Activated CD4-positive, alpha-beta T cell treated with anti-CD3 and anti-CD28 coated beads, Interleukin-2, amount 10 ng/mL, durations not matched to agents 7 days and 5 days (primary cell): ENCODE measurements at places on chromosomes 3 and 15.

- no peak for DNase-seq
- peaks cover 3% of the 10 kb centered on the region for H3K27me3 ChIP-seq
- H3K4me3 ChIP-seq: no peak overlapping the region
- H3K27ac ChIP-seq: no peak overlapping the region
- no peaks in the 10 kb centered on the region for H3K4me1 ChIP-seq
Observed at GRCh38 chr15:61050844-61051568, 178.1 kb downstream of the RORA start.

DNA sequence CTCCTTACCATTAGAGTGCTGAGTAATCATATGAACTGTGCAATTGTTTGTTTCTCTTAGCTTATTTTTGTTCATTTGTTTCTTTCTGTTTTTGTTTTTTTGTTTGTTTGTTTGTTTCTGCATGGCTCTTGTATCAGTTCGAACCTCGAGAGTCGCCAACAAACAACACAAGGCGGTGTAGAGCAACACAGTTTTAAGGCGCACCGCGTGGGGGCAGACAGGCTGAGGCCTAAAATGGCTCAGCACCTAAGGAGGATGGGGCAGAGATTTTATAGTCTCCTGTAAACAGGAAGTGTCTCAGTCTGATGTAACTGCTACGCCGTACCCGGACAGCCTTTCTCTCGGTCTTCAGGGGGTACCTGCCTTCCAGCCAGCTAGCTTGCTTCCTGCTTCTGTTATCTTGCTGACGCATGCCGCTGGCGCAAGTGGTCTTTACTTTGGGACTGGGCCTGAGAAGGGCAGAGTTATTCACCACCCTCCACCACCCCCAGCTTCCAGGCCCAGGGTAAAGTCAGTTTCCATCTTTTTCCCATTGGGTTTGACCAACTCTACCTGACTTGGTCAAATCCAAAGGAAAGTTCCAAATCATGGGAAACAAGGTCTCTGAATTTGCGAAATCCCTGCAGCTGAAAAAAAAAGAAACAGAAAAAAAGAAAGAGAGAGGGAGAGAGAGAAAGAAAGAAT is 25.8 kb upstream of the MFGE8 start:
- no peaks in the 10 kb centered on the region for H3K36me3 ChIP-seq
- H3K4me3 ChIP-seq: no peak overlapping the region
- no peak for DNase-seq
- no peak overlapping the region for H3K27ac ChIP-seq
- no peaks in the 10 kb centered on the region for H3K4me1 ChIP-seq

- no peak overlapping the region for H3K4me3 ChIP-seq
- H3K27ac ChIP-seq: no peak overlapping the region
- no peak for DNase-seq
- H3K27me3 ChIP-seq: no peaks in the 10 kb centered on the region
Observed at GRCh38 chr3:112803467-112803866, 43.2 kb downstream of the CD200R1L start.

DNA sequence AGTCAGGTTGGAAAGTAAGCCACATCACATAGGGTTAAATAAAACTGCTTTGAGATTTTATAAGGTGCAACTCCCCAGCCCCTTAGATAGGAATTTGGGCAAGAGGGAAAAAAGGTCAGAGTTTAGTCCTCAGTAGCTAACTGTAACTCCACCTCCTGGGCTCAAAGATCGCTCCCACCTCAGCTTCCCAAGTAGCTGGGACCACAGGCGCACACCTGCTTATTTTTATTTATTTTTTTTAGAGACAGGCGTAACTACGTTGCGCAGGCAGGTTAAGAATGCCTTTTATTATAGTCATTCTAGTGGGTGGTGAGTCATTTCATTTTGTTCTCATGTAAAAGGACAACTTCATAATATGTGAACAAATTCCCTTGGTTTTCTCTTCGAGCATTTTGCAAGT is 14.7 kb downstream of the TM2D3 start:
- no peak overlapping the region for H3K4me3 ChIP-seq
- peaks cover 26% of the 10 kb centered on the region for H3K36me3 ChIP-seq
- no peaks in the 10 kb centered on the region for H3K27me3 ChIP-seq
- peaks cover 20% of the 10 kb centered on the region for H3K4me1 ChIP-seq

DNA sequence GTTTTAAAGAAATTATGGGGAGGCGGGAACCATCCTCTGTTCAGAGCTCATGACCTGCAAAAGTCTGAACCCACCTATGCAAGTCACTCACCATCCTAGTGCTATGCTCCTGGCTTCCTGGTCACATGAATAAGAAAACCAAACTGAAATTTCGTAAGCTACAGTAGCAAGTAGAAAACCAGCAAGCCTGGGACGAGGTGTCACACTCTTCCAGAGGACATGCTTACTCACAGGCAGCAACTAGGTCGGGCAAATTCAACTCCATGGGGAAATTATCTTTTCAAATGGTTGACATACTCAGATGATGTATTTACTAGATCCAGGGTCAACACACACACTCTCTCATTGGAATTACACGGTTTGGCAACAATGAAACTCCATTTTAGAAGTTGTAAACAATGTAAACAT is 31.3 kb downstream of the LDHAL6B start:
- DNase-seq: no peak
- H3K27me3 ChIP-seq: peaks cover 9% of the 10 kb centered on the region
- H3K4me1 ChIP-seq: peaks cover 3% of the 10 kb centered on the region
- no peak overlapping the region for H3K4me3 ChIP-seq
- H3K27ac ChIP-seq: no peak overlapping the region
- H3K36me3 ChIP-seq: no peaks in the 10 kb centered on the region

- no peaks in the 10 kb centered on the region for H3K4me1 ChIP-seq
- peak; percentile 51 for DNase-seq
- peaks cover 3% of the 10 kb centered on the region for H3K27me3 ChIP-seq
- H3K4me3 ChIP-seq: no peak overlapping the region
- no peak overlapping the region for H3K27ac ChIP-seq
- H3K36me3 ChIP-seq: no peaks in the 10 kb centered on the region
Observed at GRCh38 chr15:29668120-29668602, 154.1 kb downstream of the TJP1 start.

DNA sequence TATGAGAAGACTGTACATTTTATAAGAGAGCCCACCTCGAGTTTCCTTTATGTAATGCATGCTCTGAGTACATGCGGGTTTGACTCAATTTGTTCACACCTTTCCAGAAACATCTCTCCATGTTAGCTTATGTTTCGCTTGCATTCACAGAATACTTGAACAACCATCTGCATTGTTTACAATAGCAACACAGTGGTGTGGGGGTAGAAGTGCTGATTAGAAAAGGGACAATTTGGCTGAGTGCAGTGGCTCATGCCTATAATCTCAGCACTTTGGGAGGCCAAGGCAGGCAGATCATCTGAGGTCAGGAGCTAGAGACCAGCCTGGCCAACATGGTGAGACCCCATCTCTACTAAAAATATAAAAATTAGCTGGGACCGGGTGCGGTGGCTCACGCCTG is 60.9 kb downstream of the NCEH1 start:
- no peaks in the 10 kb centered on the region for H3K4me1 ChIP-seq
- no peak overlapping the region for H3K27ac ChIP-seq
- H3K36me3 ChIP-seq: no peaks in the 10 kb centered on the region
- no peak for DNase-seq
- no peak overlapping the region for H3K4me3 ChIP-seq
- no peaks in the 10 kb centered on the region for H3K27me3 ChIP-seq

DNA sequence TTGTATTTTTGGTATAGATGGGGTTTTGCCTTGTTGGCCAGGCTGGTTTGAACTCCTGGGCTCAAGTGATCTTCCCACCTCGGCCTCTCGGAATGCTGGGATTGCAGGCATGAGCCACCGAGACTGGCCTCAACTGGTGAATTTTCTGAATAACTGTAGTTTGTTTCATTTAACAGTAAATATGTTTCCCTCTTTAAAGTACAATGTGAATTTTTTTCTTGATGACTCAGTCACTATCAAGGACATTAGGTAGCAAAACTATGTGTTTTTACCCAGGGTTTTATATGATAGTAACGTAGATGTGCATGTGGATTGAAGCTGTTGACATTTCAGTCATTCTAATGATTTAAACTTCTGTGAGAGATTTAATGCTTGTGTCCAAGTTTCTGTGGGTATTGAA is 40.2 kb upstream of the MAPKBP1 start:
- H3K4me1 ChIP-seq: peaks cover 2% of the 10 kb centered on the region
- DNase-seq: no peak
- H3K27ac ChIP-seq: no peak overlapping the region
- no peaks in the 10 kb centered on the region for H3K27me3 ChIP-seq

- H3K4me3 ChIP-seq: no peak overlapping the region
- DNase-seq: no peak
- no peaks in the 10 kb centered on the region for H3K27me3 ChIP-seq
- no peaks in the 10 kb centered on the region for H3K4me1 ChIP-seq
- peaks cover 2% of the 10 kb centered on the region for H3K36me3 ChIP-seq
Observed at GRCh38 chr3:41683666-41684350, 278.1 kb downstream of the ULK4 start.

DNA sequence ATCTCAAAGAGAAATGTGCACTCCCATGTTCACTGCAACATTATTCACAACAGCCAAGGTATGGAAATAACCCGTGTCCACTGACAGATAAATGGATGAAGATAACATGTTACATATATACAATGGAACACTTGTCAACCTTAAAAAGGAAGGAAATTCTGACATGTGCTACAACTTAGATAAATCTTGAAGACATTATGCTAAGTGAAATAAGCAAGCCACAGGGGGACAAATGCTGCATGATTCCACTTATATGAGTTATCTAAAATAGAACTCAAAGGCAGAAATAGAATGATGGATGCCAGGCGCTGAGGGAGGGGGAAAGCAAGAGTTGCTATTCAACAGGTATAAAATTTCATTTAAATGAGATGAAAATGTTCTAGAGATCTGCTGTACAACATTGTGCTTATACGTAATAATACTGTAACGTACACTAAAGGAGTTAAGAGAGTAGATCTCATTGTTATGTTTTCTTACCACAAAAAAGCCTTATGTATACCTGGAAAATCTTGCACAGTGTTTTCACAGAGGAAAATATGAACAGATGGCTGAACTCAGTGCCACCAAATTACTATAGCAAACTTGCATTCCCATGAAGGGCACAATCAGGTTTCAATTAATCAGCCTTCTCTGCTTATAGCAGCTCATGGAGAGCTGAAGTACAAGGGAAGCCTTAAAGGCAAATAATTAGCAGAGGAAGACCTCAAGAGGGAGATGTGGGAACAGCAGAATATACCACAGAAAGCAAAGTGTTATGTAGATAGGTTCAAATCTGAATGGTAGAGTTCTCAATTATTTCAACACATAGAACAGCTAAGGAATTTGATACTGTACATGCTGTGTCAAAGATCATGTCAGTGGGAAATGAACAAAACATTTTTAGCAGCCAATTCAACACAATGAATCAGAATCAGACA is 8.1 kb upstream of the VPS39 start:
- no peak for DNase-seq
- peaks cover 49% of the 10 kb centered on the region for H3K36me3 ChIP-seq
- no peak overlapping the region for H3K4me3 ChIP-seq
- H3K27ac ChIP-seq: no peak overlapping the region

DNA sequence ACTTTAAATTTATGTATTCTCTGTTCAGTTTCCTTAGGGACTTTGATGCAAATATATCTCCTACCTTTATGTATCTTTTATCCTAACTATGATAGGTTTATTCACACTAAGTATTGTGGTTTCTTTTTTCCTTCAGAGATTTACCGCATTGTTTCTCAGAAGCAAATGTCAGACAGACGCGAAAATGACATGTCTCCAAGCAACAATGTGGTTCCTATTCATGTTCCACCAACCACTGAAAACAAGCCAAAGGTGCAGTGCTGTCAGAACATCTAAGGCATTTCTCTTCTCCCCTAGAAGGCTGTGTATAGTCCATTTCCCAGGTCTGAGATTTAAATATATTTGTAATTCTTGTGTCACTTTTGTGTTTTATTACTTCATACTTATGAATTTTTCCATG is 18.3 kb downstream of the RAB11A start:
- H3K4me1 ChIP-seq: peaks cover 73% of the 10 kb centered on the region
- peak; percentile 82 for DNase-seq
- H3K4me3 ChIP-seq: peak overlapping the region; percentile 5

GRCh38 chr3:137099364-137100219 is 141.8 kb downstream of the IL20RB start:
- H3K36me3 ChIP-seq: no peaks in the 10 kb centered on the region
- no peak overlapping the region for H3K27ac ChIP-seq
- H3K4me3 ChIP-seq: no peak overlapping the region
- H3K4me1 ChIP-seq: no peaks in the 10 kb centered on the region
- peaks cover 7% of the 10 kb centered on the region for H3K27me3 ChIP-seq

- no peaks in the 10 kb centered on the region for H3K36me3 ChIP-seq
- peaks cover 9% of the 10 kb centered on the region for H3K4me1 ChIP-seq
- H3K27me3 ChIP-seq: no peaks in the 10 kb centered on the region
- no peak for DNase-seq
- no peak overlapping the region for H3K27ac ChIP-seq
Observed at GRCh38 chr15:98142572-98142971, 182.1 kb downstream of the ARRDC4 start.

GRCh38 chr3:160538895-160539294 is 26.5 kb downstream of the KPNA4 start:
- no peak overlapping the region for H3K27ac ChIP-seq
- peaks cover 8% of the 10 kb centered on the region for H3K4me1 ChIP-seq
- no peak overlapping the region for H3K4me3 ChIP-seq
- peaks cover 3% of the 10 kb centered on the region for H3K36me3 ChIP-seq

GRCh38 chr3:140051019-140051957 is 116.3 kb downstream of the CLSTN2 start:
- no peak overlapping the region for H3K27ac ChIP-seq
- no peaks in the 10 kb centered on the region for H3K36me3 ChIP-seq
- no peak for DNase-seq
- no peak overlapping the region for H3K4me3 ChIP-seq
